ENCODE measurements at places on chromosomes 5 and 9.

GRCh38 chr5:148372166-148372725, 11.5 kb upstream of the FBXO38 start:
- no peak for DNase-seq

DNA sequence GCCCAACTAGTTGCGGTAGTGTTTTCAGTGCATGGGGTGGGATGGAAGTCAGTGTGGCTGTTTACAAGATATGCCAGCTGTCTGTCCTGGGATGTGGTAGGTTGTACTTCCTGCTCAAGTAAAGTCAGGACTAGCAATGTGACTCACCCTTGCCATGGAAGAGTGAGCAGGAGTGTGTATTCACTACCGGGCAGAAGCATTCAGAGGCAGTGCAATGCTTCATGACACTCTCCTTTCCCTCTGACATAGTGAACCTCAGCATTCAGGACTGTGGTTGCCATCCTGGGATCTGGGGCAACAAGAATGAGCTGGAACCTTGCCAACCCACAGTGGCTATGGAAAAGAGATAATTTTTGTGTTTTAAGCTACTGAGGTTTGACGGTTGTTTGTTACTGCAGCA, 68.9 kb downstream of the BOD1 start:
- DNase-seq: no peak

GRCh38 chr9:79224672-79225433, 346.9 kb upstream of the TLE4 start:
- no peak for DNase-seq

- no peak for DNase-seq
These were observed 29.6 kb upstream of the OTULINL start for GRCh38 chr5:14552017-14552416.

DNA sequence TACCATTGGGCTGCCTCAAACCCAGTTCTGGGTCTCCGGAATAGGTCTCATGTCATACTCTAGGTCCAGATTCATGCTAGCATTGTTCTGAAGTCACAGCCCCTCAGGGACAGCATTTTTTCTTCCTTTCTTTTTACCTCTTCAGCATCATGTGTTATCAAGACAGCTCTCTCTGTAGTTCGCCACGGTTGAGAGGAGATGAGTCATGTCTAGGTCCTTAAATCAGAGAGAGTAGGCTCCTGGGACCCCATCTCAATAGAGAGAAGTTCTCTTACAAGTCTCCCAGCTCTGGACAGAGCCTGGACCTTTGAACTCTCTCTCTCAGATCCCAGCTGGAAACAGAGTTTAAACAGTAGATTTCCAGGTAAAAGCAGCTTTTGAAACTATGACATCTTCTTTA, 332.4 kb upstream of the CD180 start:
- no peak for DNase-seq

DNA sequence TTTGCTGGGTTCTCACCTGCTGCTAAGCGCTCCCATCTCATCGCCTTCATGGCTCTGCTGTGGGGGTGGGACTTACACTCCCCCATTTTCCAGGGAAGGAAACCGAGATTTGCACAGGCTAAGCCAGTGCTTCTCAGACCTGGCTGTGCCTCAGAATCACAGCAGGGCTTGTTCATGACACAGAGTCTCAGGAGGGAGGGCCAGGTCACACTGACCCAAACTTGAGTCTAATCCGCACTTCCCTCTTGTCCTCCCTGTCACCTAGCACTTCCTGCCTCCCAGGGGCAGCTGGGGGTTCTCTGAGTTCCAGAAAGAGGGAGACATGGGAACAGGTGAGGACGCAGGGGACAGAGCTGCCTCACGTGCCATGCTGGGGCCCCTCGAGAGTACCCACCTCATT, 15.6 kb upstream of the IER5L start:
- no peak for DNase-seq

GRCh38 chr9:130680836-130681768, 12.5 kb upstream of the EXOSC2 start:
- peak; percentile 72 for DNase-seq

GRCh38 chr9:19748278-19749126, 40.3 kb downstream of the SLC24A2 start:
- DNase-seq: no peak

Data from activated T-cell treated with anti-CD3 and anti-CD28 coated beads for 48 hours (primary cell).